ENCODE measurements at places on chromosomes 2 and 18.

GRCh38 chr2:111945444-111946293, 47.3 kb downstream of the MERTK start:
- no peak overlapping the region for H3K4me3 ChIP-seq
- no peaks in the 10 kb centered on the region for H3K4me1 ChIP-seq
- H3K27me3 ChIP-seq, result peaks cover 5% of the 10 kb centered on the region
- DNase-seq, result no peak
- H3K36me3 ChIP-seq, result no peaks in the 10 kb centered on the region
- no peak overlapping the region for H3K27ac ChIP-seq

GRCh38 chr2:127531221-127531648, 4.2 kb upstream of the MYO7B start:
- H3K4me3 ChIP-seq, result no peak overlapping the region
- no peaks in the 10 kb centered on the region for H3K27me3 ChIP-seq
- H3K4me1 ChIP-seq, result peaks cover 8% of the 10 kb centered on the region
- no peak overlapping the region for H3K27ac ChIP-seq

DNA sequence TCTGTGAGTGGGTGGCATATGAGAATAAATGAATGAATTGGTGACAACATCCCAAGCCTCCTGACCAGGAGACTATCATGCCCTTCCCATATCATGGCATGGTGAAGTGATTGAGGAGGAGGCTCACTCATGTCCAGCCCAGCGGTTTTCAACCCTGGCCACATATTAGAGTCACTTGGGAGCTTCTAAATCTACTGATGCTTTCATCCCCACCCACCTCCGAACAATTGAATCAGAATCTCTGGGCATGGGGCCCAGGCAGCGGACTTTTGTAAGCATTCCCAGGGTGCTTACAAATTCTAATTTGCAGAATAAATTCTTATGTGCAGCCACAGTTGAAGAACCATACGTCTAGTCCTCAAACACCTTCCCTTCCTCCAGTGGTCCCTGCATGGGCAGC, 81.7 kb upstream of the SEC11C start:
- no peak overlapping the region for H3K27ac ChIP-seq
- H3K36me3 ChIP-seq, result no peaks in the 10 kb centered on the region
- peaks cover 15% of the 10 kb centered on the region for H3K27me3 ChIP-seq

DNA sequence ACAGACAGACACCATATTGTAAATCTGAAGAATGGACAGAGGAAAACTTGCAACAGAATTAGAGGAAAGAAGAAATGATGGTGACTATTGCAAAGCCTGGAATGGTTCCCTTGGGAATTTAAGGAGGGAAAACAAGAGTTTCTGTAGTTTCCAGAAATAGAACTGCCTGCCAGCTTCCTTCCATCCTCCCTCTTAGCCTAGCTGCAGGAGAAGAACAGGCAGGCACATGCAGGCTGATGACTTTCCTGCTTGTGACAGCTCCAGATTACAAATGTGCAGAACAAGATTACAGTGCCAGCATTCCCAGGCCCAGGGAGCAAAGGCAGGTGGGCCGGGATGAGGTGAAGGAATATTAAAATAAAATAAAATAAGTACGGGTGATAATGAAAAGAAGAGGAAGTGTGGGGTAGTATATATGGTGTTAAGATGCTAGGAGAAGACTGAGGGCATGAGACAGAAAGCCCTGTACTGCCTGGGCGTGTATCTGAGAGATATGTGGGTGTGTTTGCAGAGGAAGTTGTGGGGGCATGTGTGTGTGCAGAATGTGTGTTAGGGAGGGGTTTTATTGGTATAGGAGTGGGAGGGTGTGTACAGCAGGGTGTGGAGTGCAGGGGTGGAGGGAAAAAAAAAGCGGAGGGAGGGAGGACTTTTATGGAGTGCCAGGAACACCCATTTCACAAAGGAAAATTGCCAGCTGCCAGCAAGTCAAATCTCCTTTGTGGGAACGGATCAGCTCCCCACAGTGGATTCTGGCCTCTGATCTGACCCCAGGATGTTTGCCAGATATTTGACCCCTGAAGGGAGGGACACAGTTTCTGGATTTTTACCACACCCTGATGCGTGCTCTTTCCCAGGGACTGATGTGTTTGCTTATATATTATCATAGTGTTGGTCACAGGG, 43.9 kb upstream of the NEMP2 start:
- no peaks in the 10 kb centered on the region for H3K27me3 ChIP-seq
- no peak overlapping the region for H3K4me3 ChIP-seq
- DNase-seq, result peak; percentile 14
- no peak overlapping the region for H3K27ac ChIP-seq

DNA sequence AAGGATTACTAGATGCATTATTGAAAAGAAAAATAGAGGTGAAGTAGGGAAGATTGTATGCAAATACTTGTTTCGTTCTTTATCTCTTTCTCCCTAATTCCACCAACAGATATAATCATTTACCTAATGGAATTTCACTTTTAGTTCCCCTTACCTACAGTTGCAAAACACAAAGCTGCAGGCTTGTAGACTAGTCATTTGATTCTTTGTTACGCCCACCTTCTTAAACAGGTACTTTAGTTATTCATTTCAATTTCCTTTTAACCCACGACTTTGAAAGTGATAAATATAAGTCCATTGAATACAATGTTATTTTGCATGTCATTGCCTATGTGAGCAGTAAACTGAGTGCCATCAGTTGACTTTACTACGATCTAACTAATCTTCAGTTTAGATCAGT, 3.9 kb upstream of the HRH4 start:
- peaks cover 5% of the 10 kb centered on the region for H3K4me1 ChIP-seq
- no peaks in the 10 kb centered on the region for H3K27me3 ChIP-seq
- H3K36me3 ChIP-seq, result peaks cover 2% of the 10 kb centered on the region
- H3K4me3 ChIP-seq, result no peak overlapping the region

GRCh38 chr2:127233710-127234109, 13.6 kb upstream of the CYP27C1 start:
- no peak overlapping the region for H3K27ac ChIP-seq
- DNase-seq, result no peak
- H3K27me3 ChIP-seq, result peaks cover 2% of the 10 kb centered on the region
- H3K36me3 ChIP-seq, result peaks cover 5% of the 10 kb centered on the region

Data from activated CD8-positive, alpha-beta T cell treated with anti-CD3 and anti-CD28 coated beads for 36 hours (primary cell).